ENCODE measurements at places on chromosomes 1 and 21.
A peak's percentile ranks its signal among the peaks of the same experiment; 100 is the strongest.

GRCh38 chr1:227944931-227945890 is 2.5 kb downstream of the WNT9A start:
- DNase-seq, result no peak

- DNase-seq, result no peak
These were observed 2.3 kb upstream of the TNNT2 start for GRCh38 chr1:201379733-201380242.

DNA sequence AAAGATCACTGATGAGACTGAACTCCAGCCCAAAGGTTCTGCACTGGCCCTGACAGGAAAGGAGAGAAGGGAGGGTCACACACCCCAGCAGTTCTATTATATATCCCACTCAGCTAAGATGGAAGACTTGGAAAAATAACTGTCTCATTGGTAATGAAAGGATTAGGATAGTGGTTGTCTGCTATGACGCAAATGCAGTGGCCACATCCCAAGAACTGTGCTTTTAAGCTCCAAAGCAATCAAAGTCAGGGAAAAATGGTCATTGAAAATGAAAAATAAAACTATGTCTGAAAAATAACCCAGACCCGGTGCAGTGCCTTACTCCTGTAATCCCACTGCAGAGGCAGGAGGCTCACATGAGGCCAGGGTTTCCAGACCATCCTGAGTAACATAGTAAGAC is 31.0 kb downstream of the PSMG1 start:
- DNase-seq, result no peak

DNA sequence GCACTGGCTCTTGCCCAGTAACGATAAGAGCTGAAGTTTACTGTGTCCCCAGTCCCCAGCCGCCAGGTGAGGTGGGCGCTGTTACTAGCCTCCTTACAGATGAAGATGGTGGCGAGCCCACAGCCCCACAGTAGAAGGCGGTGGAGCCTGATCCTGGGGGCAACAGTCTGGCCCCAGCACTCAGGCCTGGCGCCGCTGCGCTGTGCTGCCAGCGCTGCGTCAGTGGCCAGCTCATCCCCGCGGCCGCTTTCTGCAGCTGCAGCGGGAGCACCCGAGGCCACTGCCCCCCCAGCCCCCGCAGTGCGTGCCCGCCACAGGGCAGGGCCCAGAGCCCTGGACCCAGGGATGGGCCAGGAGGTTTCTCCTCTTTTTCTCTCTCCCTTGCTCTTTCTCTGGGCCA is 13.3 kb downstream of the H6PD start:
- DNase-seq, result no peak

- no peak for DNase-seq
These were observed 121.2 kb upstream of the HMGB4 start for GRCh38 chr1:33742663-33743062.

GRCh38 chr1:54927472-54928240 is 40.7 kb upstream of the DHCR24 start:
- no peak for DNase-seq

GRCh38 chr1:33298623-33299277 is 22.1 kb downstream of the A3GALT2 start:
- peak; percentile 52 for DNase-seq

- DNase-seq, result no peak
These were observed 199.2 kb downstream of the ROR1 start for GRCh38 chr1:63973005-63973419.

All from NCI-H2081 (cell line).